ENCODE measurements at places on chromosomes 1 and 21.

GRCh38 chr1:10724511-10724910 lies 71.9 kb downstream of the CASZ1 start:
- no peak for DNase-seq

DNA sequence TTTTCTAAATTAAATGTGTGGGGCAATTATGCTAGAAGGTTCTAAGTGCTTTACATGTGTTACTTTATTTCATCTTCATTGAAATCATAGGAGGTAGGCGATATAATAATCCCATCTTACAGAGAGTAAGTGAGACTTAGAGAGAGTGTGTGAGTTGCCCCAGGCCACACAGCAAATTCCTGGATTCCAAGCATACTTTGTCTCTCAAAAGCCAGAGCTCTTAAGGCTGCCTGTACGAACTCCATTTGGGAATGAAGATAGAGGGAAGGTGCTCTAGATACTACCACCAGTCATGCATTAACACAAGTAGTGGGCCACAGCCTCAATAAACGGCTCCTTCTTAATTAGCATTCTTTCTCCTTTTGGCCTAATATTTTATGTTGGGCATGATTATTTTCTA lies 170.1 kb downstream of the SIPA1L2 start:
- no peak for DNase-seq

GRCh38 chr21:37753122-37753599 lies 163.1 kb downstream of the KCNJ6 start:
- no peak for DNase-seq

- no peak for DNase-seq
These were observed 318.9 kb upstream of the PBX1 start for GRCh38 chr1:164240081-164240480.

GRCh38 chr1:7224081-7224534 lies 438.9 kb downstream of the CAMTA1 start:
- no peak for DNase-seq

DNA sequence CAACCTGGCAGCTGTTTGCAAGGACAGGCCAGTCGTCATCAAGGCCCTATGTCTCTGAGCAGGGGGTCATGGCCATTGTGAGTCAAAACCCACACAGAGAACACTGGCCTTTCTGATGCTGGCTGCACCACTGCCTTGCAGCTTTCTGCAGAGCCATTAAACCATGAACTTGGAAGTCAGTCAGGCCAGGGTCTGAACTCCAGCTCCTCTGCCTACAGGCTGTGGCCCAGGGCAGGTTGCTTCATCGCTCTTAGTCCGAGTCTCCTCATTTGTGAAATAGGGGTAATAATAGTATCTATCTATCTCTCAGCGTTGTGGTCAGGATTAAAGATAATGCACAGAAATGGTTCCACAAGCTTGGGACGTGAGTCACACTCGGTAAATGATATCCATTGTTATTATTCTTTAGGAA lies 35.8 kb upstream of the HIVEP3 start:
- no peak for DNase-seq

GRCh38 chr1:165416876-165417275 lies 28.1 kb downstream of the RXRG start:
- DNase-seq = no peak

- peak; percentile 74 for DNase-seq
These were observed 238.0 kb upstream of the TMEM51 start for GRCh38 chr1:14915356-14916054.

GRCh38 chr1:216929870-216930582 lies 206.8 kb upstream of the ESRRG start:
- DNase-seq = no peak

DNA sequence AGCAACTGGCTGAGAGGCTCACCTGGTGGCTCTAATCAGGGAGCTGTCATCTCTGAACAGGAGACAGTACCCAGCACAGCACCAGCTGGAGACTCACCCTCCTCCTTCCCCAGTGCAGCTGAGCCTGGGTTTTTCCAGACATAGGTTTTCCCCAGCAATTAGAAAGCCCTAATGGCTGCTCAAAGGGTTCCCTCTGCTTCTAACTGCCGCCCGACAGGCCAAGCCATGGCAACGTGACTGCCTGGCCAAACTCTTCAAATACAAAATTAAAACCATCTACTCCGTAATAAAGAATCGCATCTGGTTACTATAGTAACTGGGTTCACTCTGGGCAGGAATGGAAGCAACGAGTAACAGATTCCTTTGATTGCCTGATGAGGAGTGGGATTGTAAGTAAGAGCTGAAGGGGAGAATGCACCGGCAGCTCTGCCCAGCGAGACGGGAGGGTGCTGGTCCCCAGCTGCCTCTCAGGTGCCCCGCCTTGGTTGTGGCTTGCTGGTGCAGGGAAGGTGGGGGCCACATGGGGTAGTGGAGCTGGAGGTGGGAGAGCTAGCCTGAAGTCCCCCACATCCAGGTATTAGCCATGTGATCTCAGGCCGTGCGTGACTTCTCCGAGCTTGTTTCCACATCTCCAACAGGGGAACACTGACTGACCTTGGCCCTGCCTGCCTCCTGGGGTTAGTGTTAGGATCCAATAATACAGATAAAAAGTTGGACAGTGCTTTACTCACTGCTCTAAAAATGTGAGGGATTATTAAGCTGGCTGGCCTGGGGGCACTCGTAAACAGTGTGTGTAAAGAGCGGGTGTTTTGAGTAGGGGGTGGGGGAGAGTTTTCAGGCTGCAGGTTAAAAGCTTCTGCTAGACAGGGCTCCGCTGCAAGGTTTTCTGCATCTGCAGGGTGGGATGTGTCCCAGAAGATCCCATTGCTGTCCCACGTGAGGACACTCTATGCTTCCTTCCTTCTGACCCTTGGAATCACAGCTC lies 94.2 kb downstream of the KCNN3 start:
- DNase-seq = no peak
